ENCODE measurements at places on chromosomes 16 and 17.

- DNase-seq: no peak
Observed at GRCh38 chr17:58383892-58384462, 32.0 kb upstream of the SUPT4H1 start.

DNA sequence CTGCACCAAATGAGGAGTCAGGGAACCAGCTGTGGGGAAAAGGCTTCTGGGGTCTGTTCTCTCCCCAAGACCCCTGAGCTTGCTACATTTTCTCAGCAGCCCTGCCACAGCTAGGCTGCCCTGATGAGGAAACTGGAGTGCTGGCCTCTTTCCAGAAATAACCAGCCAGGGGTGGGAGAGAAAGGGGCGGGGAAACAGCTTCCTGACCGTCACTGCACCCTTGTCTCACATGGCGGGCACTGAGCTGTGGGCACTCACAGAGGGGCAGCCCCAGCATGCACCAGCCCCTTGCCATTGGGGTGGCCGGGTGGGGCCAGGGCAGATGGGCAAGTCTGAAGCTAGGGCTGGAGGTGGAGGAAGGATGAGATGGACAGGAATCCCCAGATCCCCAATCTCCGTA is 2.9 kb downstream of the SRL start:
- DNase-seq: no peak

DNA sequence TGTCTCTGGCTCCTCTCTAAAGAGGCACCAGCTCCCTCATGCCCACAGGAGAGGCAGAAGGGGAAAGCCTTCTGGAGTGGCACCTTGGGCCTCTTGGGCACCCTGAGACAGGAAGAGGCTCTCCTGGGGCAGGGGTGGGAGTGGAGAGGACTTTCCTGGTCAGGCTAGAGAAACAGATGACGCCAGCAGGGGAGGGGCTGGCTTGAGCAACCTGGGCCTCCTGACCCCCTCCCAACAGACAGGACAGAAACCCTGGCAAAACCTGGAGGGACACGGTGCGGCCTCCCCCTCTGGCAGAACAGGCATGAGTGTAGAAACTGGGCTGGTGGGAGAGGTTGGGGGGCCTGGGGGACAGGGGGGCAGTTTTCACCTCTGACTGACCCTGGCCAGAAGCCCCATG is 6.1 kb downstream of the SMIM5 start:
- DNase-seq: no peak

DNA sequence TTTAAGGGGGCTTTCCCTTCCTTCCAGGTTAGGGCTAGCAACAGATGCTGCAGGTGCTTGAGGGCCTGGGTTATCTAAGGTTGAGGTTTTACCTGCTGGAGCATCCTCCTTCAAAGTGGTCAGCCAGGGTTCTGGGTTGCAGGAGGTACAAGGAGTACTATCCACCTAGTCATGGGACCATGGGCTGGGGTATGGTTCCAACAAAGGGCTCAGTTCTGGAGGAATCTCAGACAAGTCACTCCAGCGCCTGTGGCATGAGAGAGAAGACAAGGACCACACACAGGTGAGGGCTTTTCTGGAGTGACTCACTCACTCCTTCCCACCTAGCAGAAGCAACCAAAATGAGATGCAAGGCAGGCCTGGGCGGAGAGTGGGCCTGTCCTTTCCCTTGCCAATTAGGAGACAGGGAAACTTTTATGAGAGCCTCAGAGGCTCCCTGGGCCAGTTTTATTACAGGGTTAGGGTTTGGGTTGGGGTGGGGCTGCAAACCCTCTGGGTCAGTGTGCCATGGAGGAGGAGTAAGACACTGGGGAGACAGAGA is 2.2 kb downstream of the MYO19 start:
- no peak for DNase-seq

- DNase-seq: no peak
Observed at GRCh38 chr17:74353446-74354060, 8.1 kb downstream of the BTBD17 start.

- no peak for DNase-seq
Observed at GRCh38 chr16:85347213-85347591, 234.9 kb upstream of the CIBAR2 start.

DNA sequence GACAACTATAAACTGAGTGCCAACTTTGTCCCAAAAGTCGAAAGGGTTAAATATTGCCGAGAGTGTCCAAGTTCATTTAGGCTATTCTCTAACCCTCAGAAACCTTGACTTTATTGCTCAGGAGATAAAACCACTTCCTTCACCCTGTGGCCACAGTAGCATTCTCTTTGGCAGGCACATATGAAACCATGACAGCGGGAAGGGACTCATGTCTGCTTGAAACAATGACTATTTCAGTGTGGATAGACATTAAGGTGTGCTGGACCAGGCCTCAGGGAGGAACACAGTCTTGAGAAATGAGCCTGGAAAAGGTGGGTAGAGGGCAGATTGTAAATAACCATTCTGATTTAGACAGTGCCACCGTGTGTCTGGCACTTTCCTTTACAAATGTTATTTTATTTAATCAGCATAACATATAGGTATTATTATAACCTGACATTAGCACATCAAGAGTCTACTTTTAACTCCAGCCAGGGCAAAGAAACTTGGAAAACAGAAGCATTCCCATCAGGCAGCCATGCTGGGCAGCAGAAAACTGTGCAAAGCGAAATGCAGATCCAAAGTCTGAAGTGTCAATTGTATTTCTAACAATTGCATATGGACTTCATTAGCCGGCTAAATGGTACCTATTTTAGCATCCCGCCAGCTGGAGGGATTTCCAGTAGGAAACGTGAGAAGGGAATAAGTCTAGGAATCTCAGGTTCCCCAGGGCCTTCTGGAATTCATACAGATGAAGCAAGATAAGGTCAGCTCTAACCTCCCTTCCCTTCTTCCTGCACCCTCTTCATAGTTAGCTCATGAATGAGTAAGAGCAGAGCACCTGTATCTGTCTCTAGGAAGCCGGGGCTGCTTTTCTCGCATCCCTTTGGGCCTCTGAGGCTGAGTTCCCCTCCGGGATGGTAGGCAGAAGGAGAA is 212.8 kb upstream of the ELAC2 start:
- no peak for DNase-seq

GRCh38 chr16:84843149-84844048 is 23.6 kb downstream of the CRISPLD2 start:
- no peak for DNase-seq

GRCh38 chr16:20833086-20833485 is 26.8 kb downstream of the REXO5 start:
- no peak for DNase-seq

GRCh38 chr16:12300945-12301500 is 324.5 kb downstream of the SNX29 start:
- no peak for DNase-seq

DNA sequence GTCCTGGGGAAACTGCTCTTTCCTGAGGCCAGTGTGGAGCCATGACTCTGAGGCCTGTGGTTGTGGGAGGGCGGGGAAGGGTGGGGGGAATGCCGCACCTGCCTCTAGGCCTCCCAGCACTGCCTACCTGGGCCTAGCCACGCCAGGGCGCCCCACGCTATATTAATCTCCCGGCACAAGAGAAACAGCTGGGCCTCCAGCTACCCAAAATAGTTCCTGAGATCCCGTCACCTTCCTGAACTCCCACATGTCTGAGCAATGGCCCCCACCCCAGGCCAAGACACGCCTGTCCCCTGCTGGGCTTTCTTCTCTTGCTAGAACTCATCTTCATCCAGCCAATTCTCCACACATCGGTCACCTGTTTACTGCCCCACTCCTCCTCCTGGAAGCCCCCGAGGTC is 13.0 kb upstream of the MTSS2 start:
- DNase-seq: no peak

DNA sequence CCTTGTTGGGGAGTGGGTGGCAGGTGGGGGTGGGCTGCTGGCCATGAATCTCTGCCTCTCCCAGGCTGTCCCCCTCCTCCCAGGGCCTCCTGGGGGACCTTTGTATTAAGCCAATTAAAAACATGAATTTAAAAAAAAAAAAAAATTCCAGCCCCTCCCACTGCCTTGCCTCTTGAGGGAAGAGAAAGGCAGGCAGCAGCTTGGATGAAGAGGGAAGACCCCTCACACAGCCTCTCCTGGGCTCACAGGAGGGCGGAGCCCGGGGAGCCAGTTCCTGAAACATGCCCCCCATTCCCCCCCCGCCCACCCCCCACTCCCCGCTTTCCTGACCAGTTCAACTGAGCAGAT is 1.8 kb upstream of the TCAP start:
- no peak for DNase-seq

GRCh38 chr17:67974185-67974584 is 22.1 kb downstream of the C17orf58 start:
- no peak for DNase-seq

GRCh38 chr17:2178798-2179501 is 124.0 kb downstream of the HIC1 start:
- no peak for DNase-seq

DNA sequence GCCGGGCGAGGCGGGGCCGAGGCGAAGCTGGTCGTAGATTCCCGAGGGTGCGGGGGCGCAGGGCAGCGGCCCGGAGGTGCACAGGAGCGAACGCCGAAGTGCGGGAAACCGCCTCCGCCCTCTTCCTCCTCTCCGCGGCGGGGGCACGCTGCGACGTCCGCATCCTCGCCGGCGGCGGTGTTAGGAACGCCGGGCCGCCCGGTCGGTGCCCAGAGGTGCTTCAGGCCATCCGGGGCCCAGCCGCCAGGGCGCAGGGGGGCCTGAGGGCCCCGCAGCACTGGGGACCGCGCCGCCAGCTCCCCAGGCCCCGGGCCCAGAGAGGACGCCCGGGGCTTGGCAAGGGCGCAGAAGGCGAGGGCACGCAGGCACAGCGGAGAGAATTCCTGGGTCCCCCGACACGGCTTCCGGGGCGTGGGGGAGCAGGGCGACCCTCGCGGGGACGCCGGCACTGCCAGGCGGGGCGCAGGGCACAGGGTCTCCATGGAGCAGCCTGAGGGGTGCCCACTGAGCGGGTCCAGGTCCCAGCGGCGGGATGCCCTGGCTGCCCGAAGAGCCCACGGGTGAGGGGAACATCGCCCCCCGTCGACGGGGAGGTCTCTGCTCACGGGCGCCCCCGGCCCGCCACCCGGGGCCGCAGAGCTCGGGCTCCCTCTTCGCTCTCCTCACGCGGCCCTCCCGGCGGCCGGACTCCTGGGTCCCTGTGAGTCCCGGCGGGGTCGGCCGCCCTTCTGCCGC is 576 bp downstream of the EPOP start:
- DNase-seq: no peak

GRCh38 chr17:41544491-41544892 is 16.4 kb upstream of the KRT19 start:
- peak; percentile 21 for DNase-seq

DNA sequence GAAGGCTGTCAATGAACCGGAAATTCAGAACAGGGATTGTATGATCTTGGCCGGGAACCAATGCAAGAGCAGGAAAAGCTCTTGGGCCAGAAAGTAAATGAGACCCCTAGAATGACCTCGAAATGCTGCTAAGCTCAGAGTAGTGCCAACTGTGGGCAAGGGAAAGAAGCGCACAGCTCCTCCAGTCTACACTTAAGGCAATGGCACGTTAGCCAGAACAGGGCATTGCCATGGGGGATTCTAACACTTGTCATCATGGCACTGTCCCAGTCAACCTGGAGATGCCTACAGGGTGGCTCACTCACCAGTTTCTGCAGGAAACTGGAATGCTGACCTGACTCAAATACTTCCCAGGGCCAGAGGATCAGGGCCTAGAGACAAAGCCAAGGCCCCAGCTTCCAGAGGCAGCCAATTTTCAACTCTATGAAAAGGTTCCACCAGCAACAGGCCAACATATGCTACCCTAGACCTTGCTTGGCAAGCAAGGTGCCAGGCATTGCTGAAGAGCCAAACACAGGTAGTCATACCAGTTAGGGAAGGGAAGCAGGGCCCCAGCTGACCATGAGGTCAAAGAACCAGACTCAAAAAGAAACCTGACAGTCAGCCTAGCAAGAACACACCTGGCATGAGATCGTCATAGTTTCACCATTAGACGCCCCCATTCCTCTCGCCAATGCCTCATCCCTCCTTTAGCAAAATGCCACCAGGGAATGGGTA is 34.9 kb downstream of the ARHGAP17 start:
- no peak for DNase-seq

DNA sequence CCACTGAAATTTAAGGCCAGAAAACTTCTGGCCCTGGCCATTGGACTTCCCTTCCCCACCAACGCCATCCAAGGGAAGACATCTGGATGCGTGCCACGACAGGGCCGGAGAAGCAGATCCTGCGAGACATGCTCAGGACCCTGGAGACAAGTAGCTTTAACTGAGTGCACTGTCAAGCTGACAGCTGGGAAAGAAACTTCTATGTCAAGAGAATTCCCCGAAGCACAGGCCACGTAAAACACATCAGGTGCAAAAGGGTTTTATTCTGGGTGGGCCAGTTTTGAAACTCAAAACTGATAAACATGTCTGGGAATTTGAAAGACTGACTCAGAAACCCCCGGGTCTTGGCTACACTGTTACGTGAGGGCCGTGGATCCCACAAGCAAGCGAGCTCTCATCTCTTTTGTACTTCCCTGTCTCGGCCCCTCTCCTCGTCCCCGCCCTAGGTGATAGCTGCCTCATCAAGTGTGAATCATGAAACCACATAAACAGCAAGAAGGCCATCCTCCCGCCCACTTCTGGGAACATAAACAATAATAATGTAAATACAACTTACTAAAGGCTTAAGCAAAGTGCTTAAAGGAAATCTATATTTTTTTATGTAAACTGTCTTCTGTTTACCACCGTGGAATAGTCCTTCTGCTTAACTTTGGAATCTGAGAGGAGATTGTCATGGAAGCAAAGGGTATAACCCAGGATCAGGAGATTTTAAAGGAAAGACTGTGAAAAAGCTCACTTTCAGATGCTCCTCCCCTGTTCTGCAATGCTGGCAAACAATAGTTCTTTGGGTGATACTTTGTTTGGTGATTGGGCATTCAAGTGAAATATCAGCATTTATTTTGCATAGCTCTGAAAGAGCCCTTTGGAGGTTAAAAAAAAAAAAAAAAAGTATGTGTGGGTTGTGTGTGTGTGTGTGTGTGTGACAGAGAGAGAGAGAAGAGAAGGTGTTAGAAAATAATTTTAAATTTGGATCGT is 406.0 kb upstream of the MAF start:
- DNase-seq: no peak

GRCh38 chr16:86498671-86499439 is 11.5 kb upstream of the FOXF1 start:
- no peak for DNase-seq

DNA sequence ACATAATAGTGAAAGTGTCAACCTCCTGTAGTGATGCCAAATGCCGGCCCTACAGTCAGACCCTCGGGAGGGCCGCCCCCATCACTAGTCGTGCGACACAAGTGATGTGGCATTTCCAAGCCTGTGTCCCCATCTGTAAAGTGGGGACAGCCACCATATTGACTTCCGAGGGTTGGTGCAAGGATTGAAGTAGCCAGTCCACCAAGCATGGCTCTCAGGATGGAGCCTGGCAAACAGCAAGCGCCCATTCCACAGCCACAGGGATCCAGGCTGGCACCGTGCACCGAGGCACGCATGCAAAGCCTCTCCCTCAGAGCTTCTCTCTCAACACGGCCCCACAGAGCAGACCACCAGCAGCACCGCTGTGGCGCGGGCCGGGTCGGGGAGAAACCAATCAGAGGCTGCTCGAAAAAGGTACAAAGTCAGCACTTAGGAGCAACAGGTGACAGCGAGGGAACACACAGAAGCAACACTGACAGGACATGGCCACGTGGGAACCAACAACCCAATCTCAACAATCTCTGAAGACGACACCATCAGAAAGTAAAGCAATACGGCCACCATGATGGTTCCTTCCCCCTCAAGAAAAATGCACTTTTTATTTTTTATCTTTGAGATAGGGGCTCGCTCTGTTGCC is 20.6 kb downstream of the ZCCHC14 start:
- no peak for DNase-seq

GRCh38 chr16:4160658-4161430 is 44.6 kb upstream of the ADCY9 start:
- DNase-seq: no peak

Data from kidney glomerular epithelial cell (primary cell).